Fibroblast of skin of right quadriceps (primary cell): ENCODE measurements at places on chromosomes 16 and 17.

GRCh38 chr16:57867000-57867561 lies 64.8 kb upstream of the KIFC3 start:
- peak; percentile 12 for DNase-seq

DNA sequence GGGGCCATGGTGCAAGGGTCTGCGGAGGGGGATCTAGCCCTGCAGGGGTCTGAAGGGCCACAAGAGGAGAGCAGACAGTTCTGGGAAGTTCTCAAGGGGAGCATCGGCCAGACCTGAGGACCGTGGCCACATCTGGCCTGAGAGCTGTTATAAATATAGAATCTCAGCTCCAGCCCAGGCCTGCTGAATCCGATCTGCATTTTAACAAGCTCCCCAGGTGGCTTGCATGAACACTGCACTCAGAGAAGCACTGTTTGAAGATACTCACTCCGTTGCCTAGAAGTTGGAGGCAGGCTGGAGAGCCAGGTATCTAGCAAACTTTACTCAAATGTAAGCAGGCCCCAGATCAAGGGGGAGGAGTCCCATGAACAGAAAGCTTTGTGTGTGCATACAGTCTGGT lies 61.3 kb downstream of the NKD1 start:
- DNase-seq: no peak

- DNase-seq: no peak
These were observed 4.2 kb upstream of the ARHGAP27 start for GRCh38 chr17:45436625-45437464.

DNA sequence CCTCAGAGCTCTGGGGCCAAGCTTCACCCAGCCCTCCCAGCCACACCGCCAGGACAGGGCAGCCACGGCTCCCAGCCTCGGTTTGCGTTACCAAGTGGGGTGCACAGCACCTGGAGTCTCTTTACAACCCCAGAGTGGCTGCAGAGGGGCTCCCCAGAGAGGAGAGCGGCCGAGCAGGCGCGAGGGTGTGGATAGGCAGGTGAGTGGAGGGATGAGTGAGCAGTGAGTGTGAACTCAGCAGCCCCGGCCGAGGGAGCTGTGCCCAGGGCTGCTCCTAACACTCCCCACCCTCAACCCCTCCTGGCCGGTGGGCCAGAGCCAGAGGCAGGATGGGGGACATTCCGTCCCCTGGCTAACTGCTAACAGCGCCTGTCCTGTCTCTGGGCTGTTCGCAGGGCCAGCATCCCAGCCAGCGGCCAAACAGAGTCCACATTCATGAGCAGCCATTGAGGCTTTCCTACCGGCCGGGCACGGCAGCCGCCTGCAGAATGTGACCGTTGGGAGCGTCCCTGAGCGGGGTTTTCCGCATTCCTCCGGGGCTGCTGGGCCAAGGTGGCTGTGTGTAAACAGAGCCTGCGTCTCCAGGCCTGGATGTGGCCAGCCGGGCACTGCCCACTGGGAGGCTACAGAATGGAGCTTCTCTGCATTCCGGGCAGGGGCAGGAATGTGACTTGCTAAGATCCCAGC lies 5.3 kb downstream of the ZNF469 start:
- no peak for DNase-seq

DNA sequence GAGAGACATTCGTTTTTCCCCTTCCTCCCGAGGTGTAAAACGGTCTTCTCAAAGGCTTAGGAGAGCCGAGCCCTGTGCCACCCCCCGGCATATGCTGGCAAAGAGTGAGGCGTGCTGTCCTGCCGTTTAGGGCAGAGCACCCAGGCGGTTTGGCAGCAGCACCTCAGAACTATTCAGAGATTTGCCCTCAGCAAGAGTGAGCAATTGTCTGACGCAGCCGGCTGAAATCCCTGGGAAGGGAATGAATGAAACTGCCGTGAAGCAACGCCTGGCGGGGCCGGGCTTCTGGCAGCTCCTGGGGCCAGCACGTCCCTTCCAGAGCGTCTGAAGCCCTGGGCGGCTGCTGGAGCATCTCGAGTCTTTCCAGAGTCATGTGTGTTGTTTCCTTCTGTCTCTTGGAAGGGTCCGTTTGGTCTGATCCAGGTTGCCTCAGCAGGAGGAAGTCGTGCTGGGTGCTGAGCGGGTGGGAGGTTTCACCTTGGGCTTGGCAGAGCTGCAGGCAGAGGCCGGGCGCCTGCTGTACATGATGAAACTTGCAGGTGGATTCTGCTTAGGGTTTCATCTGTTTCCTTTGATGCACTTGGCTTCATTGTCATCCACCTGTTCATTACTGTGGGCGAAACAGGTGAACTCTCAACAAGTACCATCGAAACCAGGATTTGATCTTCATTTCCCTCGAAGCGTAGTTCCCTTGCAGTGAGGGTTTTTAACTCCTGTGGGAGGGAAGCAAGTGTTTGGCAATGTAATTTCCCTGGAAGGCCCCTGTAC lies 35.4 kb downstream of the TBCD start:
- peak; percentile 41 for DNase-seq

GRCh38 chr16:28298511-28298878 lies 6.2 kb downstream of the SBK1 start:
- no peak for DNase-seq

DNA sequence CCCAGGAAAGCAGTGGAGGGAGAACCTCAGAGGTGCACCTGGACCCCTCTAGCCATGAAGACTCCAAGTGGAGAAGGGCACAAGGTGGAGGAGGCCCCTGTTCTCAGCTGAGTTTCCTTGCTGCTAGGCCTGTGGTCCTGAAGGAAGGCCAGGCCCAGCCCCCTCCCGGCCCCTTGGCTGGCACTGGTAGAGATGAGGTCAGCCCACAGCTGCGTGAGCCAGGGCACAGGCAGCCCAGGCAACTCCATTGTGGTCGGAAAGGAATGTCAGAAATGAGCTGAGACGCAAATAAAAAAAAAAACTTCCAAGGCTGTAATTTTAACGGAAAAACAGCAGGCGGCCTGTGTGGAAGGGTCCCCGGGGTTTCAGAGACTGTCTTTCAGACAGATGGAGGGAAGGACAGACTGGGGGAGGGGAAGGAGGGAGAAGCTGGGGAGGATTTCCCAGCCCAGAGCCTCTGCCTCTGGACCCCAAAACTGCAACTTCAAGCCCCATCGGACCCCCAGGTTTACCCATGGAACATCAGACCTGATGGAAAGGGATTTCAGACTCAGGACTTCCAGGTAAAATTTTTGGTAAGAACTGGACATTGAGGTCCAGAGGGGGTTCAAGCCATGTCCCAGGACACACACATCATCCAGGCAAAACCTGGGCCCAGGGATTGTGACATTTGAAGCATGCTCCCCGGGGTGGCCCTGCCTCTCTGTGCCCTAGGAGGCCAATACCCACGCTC lies 25.6 kb upstream of the MRPS23 start:
- DNase-seq: peak; percentile 99

DNA sequence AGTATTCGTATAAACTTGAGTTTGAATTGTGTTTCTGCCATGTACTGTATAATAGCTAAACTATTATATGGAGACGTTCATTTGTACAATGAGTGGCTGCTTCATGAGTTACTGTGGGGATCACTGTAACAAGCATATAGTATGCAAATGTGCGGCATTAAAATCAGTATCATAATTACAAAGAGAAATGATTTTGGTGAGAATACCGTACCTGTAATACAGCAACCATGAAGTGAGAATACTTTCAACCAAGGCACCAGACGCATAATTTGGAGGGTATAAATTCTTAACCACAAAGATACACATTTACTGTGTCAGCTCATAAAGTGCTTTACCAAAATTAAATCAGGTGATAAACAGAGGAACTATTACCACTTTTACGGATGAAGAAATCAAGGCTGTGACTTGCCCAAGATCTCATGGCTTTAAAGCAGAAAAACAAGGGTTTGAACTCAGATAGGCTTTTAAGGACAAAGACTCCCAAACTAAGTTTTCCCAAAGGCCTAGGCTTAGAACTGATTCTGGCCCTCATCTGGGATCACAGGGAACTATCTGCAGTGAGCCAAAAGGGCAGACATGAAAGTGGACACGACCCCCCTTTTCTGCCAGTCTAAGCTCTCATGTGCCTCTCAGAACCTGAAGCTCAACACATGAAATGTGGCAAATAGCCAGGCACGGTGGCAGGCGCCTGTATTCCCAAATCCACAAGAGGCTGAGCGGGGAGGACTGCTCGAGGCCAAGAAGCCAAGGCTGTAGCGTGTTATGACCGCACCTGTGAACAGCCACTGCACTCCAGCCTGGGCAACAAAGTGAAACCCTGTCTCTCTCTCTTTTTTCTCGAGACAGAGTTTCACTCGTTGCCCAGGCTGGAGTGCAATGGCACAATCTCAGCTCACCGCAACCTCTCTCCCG lies 6.4 kb downstream of the RPS15A start:
- no peak for DNase-seq

DNA sequence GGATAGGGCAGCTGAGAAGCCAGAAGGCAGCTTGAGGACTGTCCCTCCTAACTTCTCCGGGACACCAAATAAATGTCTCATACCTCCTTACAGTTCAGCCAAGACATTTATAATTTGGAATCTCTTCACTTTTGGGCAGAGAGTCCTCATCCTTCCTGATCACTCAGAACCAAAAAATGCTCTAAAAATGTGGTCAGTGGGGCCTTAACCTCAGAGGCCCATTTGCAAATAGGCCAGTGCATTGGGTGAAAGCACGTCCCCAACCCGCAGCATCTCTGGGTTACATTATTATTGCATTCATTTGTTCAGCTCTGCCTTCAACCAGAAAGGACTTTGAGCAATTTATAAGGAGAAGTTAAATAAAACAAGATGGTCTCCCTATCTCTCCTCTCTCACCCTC lies 112.4 kb upstream of the IRX3 start:
- no peak for DNase-seq
